ENCODE measurements at places on chromosomes 3 and 15.

- DNase-seq = peak; percentile 35
These were observed at the start of gene DNAJA4 for GRCh38 chr15:78264304-78265136. Gene DNAJA4 (plus strand): TSS chr15:78264562. CDS start chr15:78264764, 202 bp downstream.

DNA sequence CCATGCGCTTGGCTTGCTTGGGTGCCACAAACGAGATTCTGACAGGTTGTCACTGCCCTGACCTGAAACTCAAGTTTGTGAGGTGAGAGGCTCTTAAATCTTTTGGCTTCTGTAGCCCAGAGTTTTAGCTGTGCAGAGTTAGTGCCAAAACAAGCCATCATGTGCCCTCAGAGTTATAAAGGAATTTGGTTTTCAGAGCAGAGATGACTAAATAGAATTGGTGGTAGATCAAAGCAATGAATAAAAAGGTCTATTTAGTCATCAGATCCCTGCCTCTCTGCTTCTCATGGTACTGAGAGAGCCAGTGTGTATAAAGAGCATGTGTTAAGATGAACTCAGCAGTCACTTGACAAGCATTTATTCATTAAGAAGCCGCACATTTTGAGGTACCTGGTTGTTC lies 207.5 kb upstream of the DPH6 start:
- DNase-seq = no peak

DNA sequence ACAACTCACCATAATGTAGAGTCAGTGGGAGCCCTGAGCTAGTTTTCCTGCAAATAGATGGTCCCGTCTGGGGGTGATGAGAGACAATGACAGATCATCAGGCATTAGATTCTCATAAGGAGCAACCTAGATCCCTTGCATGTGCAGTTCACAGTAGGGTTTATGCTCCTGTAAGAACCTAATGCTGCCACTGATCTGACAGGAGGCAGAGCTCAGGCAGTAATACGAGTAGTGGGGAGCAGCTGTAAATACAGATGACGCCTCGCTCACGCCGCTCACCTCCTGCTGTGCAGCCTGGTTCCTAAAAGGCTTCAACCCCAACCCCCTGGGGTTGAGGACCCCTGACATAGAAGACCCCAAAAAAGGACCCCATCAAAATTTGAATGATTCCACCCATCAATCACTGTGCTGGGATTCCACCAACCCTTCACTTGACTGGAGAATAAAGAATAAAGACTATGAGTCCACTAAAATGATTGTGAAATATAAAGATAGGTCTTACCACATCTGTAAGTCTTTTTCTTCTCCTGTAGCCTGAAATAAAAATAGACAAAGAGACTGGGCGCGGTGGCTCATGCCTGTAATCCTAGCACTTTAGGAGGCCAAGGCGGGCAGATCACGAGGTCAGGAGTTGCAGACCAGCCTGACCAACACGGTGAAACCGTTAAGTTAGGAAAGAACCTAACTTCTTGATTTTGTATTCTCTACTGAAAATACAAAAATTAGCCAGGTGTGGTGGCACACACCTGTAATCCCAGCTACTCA lies 9.9 kb upstream of the UBL7 start:
- no peak for DNase-seq

DNA sequence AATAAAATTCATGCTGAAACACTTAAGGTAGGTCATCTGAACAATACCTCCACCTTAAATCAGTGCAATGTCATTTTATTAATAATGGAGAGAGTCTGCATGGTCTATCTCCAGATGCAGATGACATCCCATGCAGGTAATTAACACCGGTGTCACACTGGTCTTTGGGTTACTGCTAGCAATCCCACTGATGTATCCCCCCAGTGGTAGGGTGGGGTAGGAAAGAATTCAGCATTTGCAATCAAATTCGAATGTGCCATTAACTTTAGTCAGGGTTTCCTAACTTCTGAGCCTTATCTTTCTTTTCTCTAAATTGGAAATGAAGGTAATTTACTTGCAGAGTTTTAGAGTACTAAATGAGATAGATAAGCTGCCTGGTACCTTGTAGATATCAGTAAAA lies 44.4 kb downstream of the KIF15 start:
- no peak for DNase-seq

- DNase-seq = no peak
These were observed 11.5 kb downstream of the ARHGEF3 start for GRCh38 chr3:56790016-56790821.

DNA sequence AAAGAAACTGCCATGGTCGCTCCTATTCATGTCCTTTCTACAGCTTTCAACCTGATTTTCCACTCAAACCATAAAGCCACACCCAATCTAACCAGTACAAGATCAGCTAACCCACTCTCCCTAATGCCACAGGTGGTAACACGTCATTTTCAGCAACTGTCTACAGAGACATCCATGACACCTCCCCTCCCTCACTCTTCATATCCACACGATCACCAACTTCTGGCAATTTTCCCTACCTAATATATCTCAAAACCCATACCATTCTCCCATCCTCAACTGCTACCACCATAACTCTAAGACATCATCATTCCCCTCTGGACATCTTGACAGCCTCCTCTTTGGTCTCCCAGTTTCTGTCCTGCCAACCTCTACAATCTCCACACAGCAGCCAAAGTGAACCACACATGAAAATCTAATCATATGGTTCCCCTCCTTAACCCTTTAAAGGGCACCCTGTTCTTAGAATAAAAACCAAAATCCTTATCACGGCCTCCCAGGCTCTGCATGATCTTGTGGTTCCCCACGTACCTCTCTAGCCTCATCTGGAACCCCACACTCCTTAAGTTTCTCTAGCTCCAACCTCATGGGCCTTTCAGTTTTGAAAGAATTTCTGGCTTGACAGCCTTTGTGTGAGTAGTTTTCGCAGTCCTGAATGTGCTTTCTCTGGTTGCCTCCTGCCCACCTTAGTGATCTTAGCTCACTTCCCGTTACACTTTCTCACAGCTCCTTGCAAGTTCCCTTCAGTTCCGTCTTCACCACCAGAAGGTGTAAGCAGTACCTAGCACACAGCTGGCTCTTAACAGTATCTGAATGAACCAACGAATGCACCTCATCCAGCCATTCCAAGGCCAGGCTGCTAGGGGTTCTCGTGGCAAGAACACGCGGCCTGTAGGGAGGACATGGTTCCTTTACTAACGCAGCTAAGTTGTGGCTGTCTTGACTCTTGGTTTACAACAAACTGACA lies 33.4 kb downstream of the SPINK8 start:
- no peak for DNase-seq

Measured in activated CD8-positive, alpha-beta memory T cell treated with anti-CD3 and anti-CD28 coated beads for 4 hours (primary cell).